ENCODE measurements at places on chromosomes 7 and 10.
A peak's percentile ranks its signal among the peaks of the same experiment; 100 is the strongest.

GRCh38 chr10:27241010-27241651, 534 bp upstream of the ACBD5 start:
- DNase-seq: peak; percentile 27

- DNase-seq: no peak
These were observed 21.3 kb downstream of the STK17A start for GRCh38 chr7:43604251-43604650.

- DNase-seq: no peak
These were observed 3.3 kb downstream of the EPHA1 start for GRCh38 chr7:143405173-143406001.

DNA sequence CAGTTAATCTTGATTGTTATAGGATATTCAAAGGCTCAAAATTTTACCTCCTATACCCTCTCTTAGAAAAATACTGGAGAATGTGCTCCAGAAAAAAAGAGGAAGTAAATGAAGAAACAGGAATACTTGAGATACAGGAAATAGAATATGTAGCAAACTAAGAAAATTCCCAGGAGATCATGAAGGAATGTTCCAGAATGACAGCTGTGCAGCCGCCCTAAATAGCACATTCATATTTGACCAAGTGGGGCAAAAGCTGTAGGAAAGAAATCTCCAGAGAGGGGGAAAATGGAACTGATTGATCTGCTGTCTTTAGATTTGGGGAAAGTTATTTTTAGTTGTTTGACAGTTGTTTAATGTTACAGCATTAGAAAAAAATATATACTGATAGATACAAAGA, 46.2 kb upstream of the ZEB1 start:
- no peak for DNase-seq

- DNase-seq: no peak
These were observed 50.5 kb upstream of the FOXK1 start for GRCh38 chr7:4631380-4632179.

- no peak for DNase-seq
These were observed 87.4 kb downstream of the LRRC4 start for GRCh38 chr7:127943541-127944521.

- DNase-seq: no peak
These were observed at the start of gene EPHB4 for GRCh38 chr7:100827330-100828226. EPHB4 (minus strand) TSS chr7:100827523; CDS start chr7:100827030, 493 bp downstream.

DNA sequence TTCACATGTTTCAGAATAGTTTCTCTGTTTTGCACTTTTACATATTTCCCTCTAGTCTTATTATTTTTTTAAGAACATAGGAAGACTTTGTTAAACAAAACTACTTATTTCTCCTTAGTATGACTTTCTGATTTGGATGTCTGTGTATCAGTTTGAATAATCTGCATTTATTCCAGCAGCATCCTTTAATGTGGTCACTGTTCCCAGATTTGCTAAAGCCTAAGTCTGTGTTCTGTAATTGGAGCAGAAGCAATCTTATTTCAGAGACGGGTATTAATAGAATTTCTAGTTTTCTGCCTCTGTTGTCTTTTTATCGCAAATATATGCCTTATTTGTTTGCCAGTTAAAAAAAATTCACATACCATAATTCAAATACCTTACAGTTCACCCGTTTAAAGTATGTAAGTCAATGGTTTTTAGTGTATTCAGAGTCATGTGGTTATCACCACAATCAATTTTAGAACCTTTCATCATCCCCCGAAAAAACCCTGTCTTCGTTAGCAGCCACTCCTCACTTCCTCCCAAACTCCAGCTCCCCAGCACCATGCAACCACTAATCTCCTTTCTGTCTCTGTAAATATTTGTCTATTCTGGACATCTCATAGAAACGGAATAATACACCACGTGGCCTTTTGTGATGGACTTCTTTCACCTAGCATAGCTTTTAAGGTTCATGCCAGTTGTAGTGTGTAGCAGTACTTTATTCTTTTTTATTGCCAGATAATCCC, 58.7 kb downstream of the INPP5F start:
- no peak for DNase-seq

GRCh38 chr7:98022531-98022930, 32.5 kb upstream of the OCM2 start:
- DNase-seq: no peak

DNA sequence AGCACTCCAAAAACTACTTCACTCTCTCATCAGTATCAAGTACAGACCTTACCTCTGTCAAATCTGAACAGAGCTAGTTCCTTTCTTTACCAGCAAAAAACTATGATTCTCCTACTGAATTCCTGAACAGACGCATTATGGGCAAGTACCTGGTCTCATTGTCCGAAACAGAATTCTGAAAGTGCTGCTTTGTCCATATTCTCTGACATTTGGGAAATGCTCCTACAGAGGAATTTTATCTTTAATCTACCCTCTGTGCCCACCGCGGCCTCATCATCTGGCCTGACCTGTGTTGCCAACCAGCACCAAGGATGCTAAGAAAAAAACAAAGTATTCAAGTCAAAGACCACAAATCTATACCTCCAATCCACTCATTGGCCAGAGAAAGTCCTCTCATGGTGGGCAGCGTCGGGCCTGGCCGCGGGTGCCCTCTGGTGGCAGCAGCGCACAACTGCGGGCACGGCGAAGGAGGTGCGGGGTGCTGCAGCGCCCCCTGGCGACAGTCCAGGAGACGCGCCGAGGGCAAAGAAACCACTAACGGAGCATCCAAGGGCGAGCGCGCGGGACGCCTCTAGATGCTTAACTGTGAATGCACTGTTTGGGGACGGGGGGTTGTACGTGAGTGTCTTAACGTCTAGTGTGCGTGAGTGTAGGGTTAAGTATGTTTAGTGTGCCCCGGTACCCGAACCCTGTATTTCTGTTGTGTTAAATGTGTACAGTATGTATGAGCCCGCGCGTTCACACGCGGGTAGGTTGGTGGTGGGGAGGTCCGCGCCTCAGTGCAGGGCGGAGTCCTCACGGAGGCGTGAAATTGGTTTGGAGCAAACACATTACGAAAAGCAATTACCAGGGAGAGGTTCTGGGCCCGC, 5.0 kb upstream of the GBX1 start:
- peak; percentile 75 for DNase-seq

DNA sequence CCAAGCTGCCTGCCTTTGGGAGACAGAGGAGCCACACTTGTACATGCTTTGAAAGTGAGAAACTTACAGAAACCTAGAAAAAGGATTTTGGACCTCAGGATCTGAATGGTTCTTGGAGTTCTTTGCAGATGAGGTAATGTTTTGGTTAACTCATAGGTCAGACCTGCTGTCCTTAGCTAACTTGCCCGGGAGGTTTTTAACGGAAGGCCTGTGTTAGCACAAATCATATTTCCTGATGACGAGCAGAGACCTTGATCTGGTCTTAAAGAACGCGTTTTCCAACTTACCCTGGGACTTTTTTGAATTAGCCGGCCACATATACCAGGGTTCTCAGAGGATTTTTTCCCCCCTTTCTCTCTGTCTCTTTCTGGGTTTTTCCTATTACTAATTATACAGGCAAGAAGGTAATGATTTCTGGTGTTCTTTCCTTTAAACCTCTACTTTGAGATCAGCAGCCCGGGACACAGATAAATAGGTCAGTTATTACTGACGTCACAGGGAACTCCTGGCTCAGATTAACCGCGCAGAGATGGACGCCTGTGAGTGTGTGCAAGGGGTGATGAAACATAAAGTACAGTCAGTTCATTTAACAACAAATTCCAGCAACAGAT, 101.7 kb upstream of the KLF6 start:
- DNase-seq: no peak

DNA sequence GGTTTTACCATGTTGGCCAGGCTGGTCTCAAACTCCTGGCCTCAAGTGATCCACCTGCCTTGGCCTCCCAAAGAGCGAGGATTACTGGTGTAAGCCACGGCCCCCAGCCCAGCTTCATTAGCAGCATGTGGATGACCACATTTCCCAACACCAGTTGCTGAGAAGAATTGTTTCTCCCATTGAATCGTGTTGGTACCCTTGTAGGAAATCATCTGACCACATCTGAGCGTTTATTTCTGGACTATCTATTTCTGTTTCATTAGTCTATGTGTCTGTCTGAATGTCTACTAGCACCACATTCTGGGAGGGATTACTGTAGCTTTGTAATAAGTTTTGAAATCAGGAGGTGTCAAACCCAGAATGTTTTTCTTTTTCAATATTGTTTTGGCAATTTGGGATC, 89.6 kb downstream of the LCOR start:
- no peak for DNase-seq

GRCh38 chr7:112006071-112006470, 200.1 kb downstream of the DOCK4 start:
- DNase-seq: no peak

DNA sequence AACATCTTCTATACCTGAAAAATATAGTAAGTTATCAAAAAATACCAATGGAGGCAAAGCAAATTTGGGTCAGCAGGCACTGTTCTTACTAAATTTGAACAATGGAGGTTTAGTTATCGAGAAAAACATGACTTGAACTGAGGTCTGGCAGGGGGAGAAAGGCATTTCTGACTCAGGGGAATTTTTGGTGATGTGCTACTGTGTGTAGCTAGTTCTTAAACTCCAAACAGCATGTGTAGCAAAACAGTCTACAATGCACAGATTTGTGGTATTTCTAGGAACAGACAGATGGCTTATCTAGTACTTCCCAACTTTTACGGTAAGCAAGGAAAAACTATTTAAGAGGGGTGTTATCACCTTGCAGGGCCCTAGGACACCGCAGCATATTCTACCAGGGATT, 311.6 kb upstream of the LRRN3 start:
- no peak for DNase-seq

- no peak for DNase-seq
These were observed 42.5 kb downstream of the TACR2 start for GRCh38 chr10:69374242-69374641.

GRCh38 chr7:45123913-45124710, 12.6 kb upstream of the TBRG4 start:
- DNase-seq: no peak

DNA sequence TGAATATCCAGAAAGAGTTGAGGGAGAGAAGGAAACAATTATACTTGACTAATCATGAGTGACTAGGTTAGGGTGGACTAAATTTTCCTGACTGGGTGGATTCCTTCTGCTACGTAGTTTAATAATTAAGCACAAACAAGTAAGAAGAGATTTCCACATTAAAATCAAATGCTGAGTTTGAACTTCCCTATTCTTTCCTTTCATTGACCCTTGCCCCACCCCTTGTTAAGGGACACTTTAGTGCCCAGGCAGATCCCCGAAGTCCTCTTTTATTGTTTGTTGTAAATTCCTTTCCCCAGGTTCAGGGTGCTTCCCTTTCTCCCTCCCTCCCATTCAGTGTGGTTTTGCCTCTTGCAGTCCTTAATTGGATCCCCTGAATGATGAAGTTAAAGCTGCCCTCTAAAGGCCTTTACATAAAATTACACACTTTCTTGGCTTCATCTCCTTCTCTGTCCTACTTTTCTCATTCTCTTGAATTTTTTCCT, 8.8 kb upstream of the SPAM1 start:
- no peak for DNase-seq

DNA sequence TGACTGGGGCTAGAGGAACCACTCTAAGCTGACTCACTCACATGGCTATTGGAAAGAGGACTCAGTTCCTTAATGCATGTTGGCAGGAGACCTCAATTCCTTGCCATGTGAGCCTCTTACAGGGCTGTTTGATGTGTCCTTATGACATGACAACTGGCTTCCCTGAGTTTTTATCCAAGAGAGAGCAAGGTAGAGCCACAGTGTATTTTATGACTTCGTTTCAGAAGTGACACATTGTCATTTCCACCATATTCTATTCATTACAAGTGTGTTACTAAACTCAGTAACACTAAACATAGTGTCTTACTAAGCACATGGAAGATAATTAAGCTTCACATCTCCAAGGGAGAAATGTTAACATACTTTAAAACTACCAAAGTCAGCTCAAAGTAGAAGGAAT, 98.2 kb downstream of the ZNF777 start:
- DNase-seq: no peak

DNA sequence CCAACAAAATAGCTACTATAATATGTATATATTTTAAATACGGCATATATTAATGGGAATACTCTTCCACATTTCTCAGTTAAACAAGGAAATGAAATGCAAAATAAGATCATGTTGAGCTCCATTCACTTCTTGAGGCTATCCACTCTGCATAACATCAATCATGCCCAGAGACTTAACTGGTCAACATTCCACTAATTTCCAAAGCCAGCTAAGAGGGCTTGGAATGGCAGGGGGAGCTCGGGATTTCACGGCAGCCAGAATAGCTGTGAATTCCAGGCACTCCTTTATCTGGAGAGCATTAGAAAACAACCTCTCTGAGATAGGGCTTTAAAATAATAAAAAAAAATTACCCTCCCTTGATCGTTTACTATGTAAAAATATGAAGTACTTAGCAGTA, 194.9 kb upstream of the CDCA7L start:
- no peak for DNase-seq

GRCh38 chr7:141456298-141456697, 94.9 kb upstream of the AGK start:
- no peak for DNase-seq

GRCh38 chr10:1094112-1095057, 38.2 kb downstream of the WDR37 start:
- no peak for DNase-seq

- DNase-seq: no peak
These were observed 10.2 kb upstream of the BAG3 start for GRCh38 chr10:119640875-119641526.

DNA sequence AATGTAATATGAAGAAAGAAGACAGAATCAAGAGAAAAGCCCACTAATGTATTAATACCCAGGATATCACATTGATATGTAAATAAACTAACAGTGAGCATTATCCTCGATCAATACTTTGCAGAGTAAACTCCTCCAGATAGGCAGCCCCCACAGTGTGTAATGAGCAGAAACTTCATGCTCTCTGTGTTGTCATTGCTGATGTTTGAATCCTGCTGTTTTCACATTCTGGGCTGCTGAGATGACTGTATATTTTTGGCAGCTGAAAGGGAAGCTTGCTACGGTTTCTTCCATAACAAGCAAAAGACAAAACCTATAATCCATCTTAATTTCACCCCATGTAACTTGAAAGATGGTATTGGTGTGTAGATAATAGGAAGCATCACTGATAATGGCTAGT, 15.3 kb upstream of the THSD7A start:
- DNase-seq: no peak

- no peak for DNase-seq
These were observed 32.9 kb upstream of the BPGM start for GRCh38 chr7:134613623-134614347.

GRCh38 chr10:44391981-44392380, 7.1 kb upstream of the CXCL12 start:
- DNase-seq: no peak

DNA sequence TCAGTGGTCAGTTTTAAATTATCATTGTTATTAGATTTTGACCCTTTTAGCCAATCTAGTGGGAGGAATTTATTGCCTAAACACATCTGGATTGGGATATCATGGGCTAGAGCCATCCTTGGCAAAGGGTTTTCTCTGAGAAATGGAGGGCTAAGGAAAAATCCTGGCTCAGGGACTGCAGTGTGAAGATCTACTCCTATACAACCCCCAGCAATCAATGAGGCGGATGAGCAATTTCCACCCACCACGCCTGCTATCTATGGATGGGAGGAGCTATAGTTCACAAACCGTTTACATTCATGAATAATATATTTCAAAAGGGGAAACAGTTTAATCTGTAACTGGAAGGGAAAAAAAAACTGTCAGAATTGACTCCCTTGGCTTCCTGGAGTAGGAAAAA, 2.7 kb downstream of the CAV1 start:
- DNase-seq: no peak
